ENCODE measurements at places on chromosomes 3 and 15.

GRCh38 chr3:156816091-156816793 is 9.9 kb upstream of the LEKR1 start:
- DNase-seq: peak; percentile 25

GRCh38 chr3:139770577-139770976 is 92.8 kb upstream of the NMNAT3 start:
- DNase-seq: no peak

DNA sequence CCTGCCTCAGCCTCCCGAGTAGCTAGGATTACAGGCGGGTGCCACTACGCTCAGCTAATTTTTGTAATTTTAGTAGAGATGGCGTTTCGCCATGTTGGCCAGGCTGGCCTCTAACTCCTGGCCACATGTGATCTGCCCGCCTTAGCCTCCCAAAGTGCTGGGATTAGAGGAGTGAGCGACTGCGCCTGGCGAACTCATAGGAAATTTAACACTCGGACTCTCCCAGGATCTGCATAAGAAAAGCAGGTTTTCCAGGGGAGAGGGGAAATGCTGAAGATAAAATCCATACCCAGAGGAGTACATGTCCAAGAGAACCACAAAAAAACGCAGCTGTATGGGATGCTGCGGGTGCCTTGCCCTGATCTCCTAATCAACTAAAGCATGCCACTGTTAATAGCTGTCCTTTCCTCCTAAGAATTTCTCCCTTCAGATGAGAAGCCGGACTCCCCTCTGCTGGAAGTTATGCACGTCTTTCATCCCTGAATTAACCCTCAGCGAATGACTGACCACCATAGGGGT is 25.3 kb upstream of the TGFBR2 start:
- no peak for DNase-seq

- DNase-seq: no peak
Observed at GRCh38 chr3:185279587-185280138, 25.8 kb upstream of the EHHADH start.

DNA sequence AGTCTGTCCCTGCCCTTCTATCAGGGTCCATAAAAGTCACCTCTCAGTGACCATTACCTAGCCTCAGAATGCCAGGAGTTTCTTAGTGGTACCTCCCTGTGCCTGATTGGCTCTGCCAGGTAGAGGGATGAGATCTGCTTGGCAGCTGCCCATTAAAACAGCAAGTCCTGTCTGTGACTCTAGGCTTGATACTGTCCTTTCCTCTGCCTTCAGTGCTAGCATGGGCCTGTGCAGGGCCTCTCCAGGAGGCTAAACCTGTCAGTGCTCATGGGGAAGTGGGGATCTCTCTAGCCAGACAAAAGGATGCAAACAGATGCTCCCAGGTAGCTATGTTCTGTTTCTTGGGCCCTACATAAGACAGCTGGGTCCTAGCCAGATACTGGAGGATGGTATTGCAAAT is 10.0 kb upstream of the MANF start:
- no peak for DNase-seq

- no peak for DNase-seq
Observed at GRCh38 chr3:157471064-157471463, 32.2 kb downstream of the VEPH1 start.

- DNase-seq: no peak
Observed at GRCh38 chr3:160719710-160720109, 36.3 kb upstream of the PPM1L start.

GRCh38 chr3:106299300-106300098 is 430.7 kb upstream of the CBLB start:
- no peak for DNase-seq

DNA sequence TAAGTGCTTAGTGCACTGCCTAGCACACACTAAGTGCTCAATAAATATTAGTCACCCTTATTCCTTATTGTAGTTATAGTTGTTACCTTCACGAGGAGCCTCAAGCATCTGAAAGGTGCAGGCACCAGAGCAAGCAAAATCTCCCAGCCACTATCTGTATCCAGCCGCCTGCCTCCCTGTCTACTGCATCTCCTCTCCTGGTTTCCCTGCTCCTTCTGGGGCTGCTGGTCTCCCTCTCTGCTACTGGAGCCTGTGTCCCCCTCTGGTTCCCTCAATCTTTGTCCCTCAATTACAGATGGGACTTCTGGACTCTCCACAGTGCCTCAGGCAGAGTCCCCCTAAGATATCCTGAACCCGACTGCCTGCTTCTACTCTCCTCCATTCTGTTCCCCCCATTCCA is 18.8 kb downstream of the MYL3 start:
- DNase-seq: no peak

GRCh38 chr3:105497386-105497785 is 130.7 kb downstream of the ALCAM start:
- no peak for DNase-seq

DNA sequence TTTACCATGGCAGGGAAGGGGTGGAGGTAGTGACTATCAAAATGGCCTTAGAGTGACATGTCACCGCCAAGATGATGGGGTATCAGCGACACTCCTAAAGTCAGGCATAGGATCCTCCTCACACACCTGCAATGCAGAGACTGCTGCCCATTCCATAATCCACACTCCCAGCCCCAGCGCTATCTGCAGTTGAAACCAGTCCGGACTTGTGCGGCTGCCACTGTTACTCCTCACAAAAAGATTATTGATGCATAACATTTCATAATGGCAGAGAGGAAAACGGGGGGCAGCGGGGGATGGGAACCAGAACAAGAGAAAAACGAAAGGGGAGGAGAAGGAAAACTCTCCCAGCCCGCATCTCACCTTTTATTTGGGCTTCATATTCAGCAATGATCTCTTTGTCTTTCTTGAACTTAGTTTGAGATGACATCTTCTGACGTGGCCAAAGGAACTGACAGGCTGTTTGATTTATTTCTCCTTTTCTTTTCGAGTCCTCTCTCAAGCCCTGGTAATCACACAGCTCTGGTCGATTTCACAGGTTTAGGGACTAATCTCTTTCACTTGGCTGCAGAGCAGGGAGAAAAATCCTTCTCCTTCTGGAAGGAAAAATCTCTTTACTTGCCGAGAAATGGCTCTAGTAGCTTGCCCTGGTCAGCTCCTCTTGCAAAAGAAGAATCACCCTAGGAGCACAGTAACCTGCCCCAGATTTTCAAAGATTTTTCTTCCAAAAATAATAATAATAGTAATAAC is 749 bp downstream of the SRGAP3 start:
- no peak for DNase-seq

GRCh38 chr15:75713338-75713895 is 769 bp upstream of the CSPG4 start:
- DNase-seq: no peak

- DNase-seq: no peak
Observed at GRCh38 chr3:107589454-107589853, 66.7 kb downstream of the BBX start.

DNA sequence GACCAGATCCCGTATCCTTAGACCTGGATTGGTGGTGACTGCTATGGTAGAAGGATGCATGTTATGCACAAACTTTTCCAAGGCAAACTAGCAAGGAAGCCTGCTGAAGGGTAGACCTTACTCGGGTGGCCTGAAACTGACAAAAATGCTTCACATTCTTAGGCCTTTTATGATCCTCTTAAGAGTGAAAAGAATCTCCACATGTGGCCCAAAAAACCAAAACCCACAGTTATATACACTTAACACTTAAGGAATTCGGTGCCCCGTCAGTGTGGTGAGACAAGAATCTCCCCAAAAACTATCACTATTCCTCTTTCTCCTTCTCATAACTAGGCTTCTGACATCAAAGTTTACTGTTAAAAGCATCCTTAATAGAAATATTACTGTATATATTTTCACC is 130.1 kb upstream of the SOX2 start:
- no peak for DNase-seq

DNA sequence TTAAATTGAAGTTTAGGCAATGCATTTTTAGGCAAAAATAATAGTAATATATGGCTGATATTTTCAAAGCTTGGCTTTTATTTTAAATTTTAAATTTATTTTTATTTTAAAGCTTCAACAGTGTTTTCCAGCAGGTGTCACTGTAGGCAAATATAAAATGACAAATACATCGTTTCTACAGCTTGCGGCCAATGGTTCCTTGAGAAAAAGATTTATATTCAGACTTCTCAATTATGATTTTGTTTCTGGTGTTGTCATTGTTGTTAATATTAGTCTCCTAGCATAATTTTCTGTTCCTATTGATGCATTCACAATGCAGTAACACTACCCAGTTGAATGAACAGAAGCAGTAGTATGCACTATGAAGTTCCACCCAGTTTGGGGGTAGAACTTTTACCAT is 220.7 kb upstream of the DNAJC19 start:
- no peak for DNase-seq

- no peak for DNase-seq
Observed at GRCh38 chr3:149648525-149648924, 9.3 kb downstream of the WWTR1 start.

DNA sequence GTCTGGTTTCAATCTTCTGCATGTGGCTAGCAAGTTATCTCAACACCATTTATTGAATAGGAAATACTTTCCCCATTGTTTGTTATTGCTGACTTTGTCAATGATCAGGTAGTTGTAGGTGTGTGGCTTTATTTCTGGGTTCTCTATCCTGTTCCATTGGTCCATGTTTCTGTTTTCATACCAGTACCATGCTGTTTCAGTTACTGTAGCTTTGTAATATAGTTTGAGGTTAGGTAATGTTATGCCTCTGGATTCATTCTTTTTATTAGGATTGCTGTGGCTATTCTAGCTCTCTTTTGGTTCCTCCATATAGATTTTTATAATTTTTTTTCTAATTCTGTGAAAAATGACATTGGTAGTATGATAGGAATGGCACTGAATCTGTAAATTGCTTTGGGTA is 58.3 kb downstream of the LRRC49 start:
- no peak for DNase-seq

DNA sequence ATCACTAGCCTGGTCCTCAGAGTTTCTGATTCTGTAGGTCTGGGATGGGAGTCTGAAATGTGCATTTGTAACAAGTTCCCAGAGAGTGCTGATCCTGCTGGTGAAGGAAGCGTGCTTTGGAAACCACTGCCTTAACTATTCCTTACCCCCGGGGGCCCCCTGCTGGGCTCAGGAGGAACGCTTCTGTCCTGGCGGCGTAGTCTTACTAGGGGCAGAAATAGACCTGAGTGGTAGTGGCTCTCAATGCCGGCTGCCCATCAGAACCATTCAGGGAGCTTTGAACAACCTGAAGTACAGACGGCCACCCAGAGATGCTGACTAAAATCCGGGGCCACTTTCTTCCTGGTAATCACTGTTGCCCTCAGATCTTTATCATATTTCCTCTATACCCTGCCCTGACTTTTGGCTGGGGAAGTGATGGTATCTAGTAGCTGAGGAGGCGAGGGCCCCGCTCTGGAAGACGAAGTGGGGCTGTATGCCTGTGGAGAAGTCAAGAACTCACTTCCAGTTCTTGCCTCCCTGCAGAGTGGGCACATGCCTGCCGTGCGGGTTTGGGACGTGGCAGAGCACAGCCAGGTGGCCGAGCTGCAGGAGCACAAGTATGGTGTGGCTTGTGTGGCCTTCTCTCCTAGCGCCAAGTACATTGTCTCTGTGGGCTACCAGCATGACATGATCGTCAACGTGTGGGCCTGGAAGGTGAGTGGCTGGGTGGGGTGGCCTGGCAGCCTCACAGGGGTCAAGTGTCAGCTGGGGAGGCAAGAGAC is 16.3 kb upstream of the JMJD7 start:
- peak; percentile 53 for DNase-seq

GRCh38 chr3:55170444-55170843 is 242.6 kb upstream of the LRTM1 start:
- no peak for DNase-seq

DNA sequence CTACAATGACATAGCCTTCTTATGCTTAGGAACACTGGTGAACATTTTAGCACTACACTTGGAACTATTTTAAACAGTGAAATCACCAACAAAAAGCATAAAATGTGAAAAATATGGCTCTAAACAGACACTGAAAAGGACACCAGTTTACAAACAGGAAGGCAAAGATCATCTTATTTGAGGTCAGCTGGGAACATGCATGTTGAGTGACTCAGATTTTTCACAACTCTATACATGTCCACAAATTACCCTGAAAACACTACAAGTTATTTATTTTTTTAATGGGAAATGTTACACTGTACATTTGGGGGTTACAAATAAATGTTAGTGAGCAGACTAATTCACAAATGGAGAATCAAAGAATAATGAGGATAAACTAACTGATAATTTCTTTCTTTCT is 12.5 kb upstream of the GK5 start:
- DNase-seq: no peak

DNA sequence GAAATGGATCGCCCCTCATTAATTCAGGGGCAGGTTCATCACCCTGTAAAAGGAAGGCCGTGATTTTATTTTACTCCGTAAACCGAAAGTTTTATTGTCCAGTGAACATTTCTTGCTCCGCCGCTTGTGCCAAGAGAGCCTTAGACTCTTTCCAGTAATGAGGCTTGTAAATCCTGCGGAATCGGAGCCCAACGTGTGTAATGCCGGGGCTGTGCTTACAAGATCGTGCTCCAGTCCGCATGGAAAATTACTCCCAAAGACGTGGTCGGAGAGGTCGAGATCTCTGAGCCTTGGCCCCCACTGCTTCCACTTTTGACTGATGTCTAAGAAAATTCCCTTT is 649 bp upstream of the PLOD2 start:
- no peak for DNase-seq

- no peak for DNase-seq
Observed at GRCh38 chr3:64945171-64945729, 257.4 kb upstream of the ADAMTS9 start.

- no peak for DNase-seq
Observed at GRCh38 chr15:35062738-35063099, 22.4 kb downstream of the NANOGP8 start.

DNA sequence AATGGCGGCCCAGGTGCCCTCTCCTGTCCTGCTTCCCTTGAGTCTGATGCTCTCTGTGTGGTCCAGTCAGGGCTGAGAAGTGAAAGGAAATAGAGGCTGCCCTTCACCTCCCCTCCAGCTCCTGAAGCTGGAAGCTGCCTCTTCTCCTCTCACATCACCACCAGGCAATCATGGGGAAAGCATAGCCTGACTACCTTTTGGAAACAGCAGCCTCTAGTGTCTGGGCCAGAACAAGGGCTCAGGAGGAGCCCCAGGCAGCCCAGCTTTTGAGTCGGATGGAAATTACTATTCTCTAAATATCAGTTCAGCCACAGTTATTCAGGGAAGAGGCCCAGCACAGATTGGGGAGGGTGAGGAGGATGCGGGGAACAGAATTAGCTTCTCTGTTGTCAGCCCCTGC is 43.3 kb upstream of the CCDC174 start:
- DNase-seq: no peak

Data from activated T-cell treated with anti-CD3 and anti-CD28 coated beads for 48 hours (primary cell).